ENCODE measurements at places on chromosomes 6 and 20.

DNA sequence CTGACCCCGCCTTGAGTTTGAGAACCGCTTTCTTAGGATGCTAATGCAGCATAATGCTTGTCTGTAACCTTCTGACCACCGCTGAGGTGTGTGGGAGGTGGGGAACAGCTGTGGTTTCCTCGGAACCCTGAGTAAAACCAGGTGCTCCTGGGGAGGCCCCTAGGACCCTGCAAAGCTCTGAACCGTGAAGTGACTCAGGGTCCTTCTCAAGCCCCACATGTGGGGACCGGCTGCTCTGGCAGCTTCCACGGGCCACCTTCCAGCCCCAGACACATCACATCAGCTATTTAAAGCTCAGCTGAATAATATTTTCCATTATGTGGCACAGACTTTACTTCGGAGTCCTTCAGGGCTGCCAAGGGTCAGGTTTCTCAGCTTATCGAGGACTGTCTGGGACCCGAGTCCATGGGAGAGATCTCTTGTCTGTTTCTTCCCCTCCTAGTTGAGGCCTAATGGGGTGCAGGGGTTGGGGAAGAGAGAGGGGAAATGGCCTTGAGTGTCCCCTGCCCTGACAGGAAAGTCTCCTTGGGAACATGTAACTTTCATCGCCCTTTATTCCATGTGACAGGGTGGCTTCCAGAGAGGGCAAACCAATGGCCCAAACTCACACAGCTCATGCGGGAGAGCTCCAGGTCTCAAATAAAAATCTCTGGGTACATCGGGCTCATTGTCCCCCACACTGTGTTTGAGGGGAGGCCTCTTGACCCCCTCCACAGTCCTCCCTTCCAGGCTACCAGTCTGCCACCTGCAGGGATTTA lies 186.1 kb upstream of the SLC24A3 start:
- DNase-seq = no peak

GRCh38 chr6:40708049-40708448 lies 120.9 kb upstream of the LRFN2 start:
- DNase-seq = no peak

DNA sequence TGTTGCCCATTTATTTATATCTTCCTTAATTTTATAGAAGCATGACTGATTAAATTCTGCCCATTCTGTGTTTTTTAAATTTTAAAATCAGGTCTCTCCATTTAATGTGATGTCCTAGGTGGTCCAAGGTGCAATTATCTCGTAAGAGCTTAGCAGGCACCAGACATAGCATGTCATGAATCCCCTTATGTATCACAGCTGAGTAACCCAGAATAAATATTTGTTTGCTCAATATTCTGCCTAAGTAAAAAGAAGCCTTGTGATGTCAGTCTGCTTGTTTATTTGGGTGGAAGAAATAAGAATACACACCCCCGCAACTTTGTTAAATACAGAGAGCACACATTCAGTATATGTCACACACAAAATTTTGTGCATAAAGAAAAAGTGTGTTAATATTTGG lies 211.3 kb downstream of the FARS2 start:
- DNase-seq = no peak

DNA sequence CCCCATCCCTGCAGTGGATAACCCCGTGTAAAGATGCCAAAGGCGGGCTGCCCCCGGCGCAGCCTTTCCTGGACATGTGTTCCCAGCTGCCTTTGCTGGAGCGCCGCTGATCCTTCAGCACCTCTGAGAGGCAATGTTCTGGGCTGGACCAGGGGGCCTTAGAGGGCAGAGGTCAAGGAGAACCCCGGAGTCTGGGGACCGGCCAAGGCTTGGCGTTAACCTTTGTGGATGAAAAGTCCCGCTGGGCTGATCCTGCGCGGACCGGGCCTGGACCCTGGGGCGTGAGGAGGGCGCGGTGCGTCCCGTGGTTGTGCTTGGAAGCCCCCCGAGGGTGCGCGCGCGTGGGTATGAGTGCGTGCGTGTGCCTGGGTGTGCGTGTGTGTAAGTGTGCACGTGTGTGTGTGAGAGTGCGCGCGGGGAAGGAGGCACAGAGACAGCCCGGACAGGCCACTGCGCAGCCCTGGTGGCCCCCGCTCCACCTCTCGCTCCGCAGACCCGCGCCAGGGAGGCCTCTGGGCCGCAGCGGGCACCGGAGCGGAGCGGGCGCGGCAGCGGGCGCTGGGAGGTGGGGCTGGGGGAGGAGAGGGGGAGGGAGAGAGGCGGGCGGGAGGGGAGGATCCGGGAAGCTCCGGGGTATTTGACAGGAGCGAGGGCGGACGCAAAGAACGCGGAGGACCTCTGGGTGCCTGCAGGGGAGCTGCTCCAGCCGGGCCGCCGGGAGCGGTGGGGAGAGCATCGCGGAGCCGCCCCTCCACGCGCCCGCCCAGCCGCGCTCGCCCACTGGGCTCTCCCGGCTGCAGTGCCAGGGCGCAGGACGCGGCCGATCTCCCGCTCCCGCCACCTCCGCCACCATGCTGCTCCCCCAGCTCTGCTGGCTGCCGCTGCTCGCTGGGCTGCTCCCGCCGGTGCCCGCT lies at the start of gene SMOC2:
TSS of gene SMOC2 (plus strand) at position 665 of the 914 bp plus-strand sequence. CDS start at position 852, 187 bp downstream.
- no peak for DNase-seq

- DNase-seq = no peak
These were observed 2.6 kb downstream of the B4GALT5 start for GRCh38 chr20:49710971-49711666.

- no peak for DNase-seq
These were observed 144.1 kb downstream of the MRPL14 start for GRCh38 chr6:43983191-43983590.

DNA sequence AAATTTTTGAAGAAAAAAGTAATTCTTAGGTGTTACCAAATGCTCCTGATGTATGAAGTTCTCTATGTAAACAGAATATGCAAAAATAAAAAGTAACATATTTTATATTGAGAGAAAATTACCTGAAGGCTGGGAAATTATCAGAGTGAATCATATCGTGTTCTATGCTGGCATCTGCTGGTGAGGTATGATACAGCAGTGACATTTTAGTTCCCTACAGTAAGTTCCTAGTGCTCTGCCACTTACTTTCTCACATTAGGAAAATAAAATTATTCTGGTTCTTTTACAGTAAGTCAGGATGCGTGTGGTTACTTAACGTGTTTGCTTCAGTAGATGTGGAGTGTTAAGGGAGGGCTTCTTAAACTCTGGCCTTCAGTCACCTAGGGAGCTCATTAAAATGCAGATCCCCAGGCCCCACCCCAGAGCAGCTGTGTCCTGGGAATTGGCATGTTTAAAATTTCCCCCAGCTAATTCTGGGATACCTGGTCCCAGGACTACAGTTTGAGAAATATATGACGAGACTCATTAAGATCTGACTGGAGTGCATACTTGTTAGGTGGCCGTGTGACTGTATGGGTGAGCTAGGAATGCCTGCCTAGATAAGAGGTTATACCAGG lies 3.2 kb downstream of the ACTR5 start:
- peak; percentile 39 for DNase-seq

GRCh38 chr6:155708100-155708499 lies 252.5 kb upstream of the NOX3 start:
- DNase-seq = no peak

GRCh38 chr6:26086211-26086610 lies 1.0 kb upstream of the HFE start:
- DNase-seq = no peak

DNA sequence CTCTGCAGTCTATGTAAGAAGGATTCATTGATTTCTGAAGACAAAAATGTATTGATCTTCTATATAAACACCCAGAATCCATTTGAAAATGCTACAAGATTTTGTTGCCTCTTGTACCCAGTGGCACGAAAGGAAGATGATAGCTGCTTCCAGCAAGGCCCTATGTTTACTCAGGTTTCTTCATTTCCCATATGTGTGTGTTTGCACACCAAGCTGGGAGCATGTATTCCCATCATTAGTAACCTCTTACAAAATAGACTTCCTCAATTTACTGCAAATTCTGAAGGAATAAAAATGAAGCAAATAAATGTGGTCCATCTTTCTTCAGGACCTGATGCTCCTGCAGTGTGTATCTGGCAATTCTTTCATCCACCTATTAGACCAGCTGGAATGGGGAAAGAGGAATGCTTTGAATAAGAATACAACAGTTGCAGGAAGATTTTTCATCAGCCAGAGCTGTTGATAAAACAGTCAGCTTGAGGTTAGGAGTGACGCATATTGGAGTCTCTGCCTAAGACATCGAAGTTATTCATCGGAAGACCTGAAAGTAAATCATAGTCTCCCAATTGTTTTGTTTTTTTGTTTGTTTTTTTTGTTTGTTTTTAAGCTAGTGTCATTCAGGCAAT lies 132.3 kb downstream of the PDE7B start:
- DNase-seq = no peak

- DNase-seq = no peak
These were observed 95.0 kb upstream of the FAM184A start for GRCh38 chr6:119173249-119174084.

DNA sequence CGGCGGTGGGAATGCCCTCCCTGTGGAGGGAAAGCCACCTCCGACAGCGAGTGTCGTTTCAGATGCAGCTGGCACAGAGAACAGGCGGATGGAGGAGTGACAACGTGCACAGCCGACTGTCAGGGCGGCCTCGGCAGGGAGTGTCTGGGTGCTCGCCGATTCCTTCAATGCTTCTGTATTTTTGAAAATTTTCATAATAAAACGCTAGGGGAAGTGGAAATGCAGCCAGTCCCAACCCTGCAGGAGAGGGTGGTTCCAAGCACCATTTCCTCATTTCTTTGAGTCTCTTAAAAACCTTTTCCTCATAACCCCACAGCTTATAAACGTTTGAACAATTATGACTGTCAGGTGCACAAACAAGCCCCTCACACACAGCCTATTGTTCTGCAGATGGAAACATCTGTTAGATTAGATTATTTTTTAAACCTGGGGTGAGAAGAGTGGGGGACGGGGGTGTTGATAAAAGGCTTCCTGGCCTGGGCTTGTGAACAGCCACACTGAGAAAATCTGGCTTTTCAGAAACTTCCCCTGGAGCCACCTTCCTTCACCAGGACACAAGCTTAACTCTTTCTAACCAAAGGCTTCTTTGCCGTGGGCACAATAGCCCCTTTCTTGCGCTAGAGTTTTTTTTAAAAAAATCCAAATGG lies 228.9 kb downstream of the ANKRD60 start:
- DNase-seq = no peak

DNA sequence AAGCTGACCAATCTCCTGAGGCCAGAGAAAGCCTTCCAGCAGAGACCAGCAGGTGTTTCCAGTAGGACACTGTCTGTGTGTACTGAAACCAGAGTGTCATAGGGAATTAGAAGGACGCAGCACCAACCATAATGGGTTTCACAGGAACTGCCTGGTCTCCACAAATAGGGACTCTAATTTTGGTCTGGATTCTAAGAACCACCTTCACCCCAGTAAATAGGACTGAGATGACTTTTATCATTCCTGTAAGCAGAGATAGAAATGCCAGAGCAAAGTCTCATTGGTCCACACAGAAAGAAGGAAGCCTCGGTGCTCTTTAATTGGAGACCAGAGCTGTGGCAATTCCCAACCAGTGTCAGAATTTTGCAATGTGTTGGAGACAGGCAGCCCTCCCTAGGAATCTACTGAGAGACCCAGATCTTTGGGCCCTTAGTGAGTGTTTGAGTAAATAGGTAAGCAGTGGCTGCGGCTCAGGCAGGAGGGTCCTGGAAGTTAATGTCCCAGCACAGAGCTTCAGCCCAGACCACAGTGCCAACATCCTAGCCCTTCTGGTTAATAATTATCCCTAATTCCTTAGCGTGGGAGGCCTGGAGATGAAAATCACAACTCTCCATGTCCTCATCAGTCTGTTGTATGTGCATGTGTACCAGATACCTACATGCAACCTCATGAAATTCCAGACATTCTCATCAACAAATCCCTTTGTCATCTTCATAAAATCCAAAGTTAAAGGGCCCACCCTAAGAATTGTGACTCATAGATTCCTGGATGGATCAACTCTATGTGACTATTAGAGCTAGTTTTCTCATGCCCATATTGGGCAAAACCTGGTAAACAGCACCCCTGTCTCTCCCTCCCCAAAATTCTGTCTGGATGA lies 81.2 kb downstream of the UNC5CL start:
- no peak for DNase-seq

DNA sequence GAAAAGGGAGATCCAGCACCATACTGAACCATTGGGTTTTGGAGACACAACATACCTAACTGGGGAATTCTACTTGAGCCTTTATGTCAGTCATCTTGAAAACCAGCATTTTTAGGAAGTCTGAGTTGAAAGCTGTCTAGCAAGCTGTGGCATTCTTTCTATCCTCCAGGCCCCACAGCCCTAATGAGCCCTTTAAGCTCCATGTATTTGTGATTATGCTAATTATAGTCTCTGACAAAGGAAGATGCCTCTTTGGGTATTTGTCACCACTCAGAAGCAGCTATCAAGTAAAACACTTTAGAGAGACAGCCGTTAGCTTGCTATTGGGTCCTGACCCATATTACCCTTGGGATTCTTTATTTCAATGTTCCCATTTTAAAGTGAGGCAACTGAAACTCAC lies 159.5 kb upstream of the MANEA start:
- DNase-seq = no peak

GRCh38 chr6:108575905-108576494 lies 15.3 kb downstream of the FOXO3 start:
- no peak for DNase-seq

GRCh38 chr20:45461225-45461624 lies 8.3 kb upstream of the WFDC2 start:
- no peak for DNase-seq

DNA sequence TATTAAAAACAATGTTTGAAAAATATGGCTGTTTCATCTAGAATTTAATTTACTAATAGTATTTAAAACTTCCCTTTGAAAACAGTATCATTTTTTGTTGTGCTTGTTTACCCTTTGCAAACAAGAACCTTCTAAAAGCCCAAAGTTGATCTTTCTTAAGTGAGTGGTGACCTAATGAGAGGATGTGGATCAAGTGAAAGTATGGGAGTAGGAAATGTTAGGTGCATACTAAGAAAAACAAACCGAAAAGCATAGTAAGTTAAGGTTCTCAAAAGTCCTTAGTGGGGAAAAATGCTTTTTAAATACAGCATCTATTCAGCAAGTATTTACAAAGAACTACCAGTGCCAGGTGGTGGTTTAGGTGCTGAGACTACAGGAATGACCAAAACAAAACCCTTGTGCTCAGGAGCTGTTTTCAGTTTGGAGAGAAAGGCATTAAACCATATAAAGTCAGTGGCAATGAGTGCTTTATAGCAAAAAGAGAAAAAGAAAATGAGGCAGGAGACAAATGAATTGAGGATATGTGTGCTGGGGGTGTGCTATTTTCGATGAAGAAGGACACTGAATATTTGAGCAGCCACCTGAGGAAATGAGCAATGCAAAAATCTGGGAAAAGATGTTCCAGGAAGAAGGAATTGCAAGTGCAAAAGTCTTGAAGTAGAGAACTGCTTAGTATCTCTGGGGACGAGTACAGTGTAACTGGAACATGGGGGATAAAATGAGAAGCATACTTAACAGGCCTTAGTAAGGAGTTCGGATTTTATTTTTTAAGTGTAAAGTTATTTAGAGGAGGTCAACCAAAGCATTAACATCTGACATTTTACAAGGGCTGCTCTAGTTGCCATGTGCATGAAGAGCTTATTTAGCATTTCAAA lies 24.0 kb downstream of the RNF146 start:
- no peak for DNase-seq

- DNase-seq = no peak
These were observed 5.0 kb upstream of the OCSTAMP start for GRCh38 chr20:46555370-46555956.

Data from globus pallidus (tissue), 1 donor.